ENCODE measurements at places on chromosomes 16 and 17. TPM values are rescaled to one million over a fixed set of nuclear protein-coding genes. Genes with fewer than 3 reads are reported as not detected.
A peak's percentile ranks its signal among the peaks of the same experiment; 100 is the strongest.

- no peaks in the 10 kb centered on the region for H3K4me1 ChIP-seq
- no peaks in the 10 kb centered on the region for H3K36me3 ChIP-seq
- H3K27ac ChIP-seq, result no peak overlapping the region
- no peak for DNase-seq
- H3K4me3 ChIP-seq, result no peak overlapping the region
Observed at GRCh38 chr16:5709889-5710288, 612.3 kb upstream of the EEF2KMT start.

DNA sequence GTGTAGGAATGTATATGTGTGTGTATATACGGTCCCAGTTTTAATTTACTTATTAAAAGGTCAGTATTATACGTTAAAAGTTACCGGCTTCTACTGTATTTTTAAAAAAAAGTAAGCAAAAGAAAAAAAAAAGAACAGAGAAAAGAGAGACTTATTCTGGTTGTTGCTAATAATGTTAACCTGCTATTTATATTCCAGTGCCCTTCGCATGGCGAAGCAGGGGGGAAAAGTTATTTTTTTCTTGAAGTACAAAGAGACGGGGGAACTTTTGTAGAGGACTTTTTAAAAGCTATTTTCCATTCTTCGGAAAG, 1.6 kb downstream of the NOG start:
- H3K36me3 ChIP-seq, result no peaks in the 10 kb centered on the region
- peaks cover 19% of the 10 kb centered on the region for H3K4me1 ChIP-seq
- H3K27ac ChIP-seq, result no peak overlapping the region

GRCh38 chr16:75097941-75098901, 18.4 kb downstream of the LDHD start:
- H3K27me3 ChIP-seq, result no peaks in the 10 kb centered on the region
- peak overlapping the region; percentile 93 for H3K27ac ChIP-seq
- peak overlapping the region; percentile 41 for H3K4me3 ChIP-seq
- peaks cover 50% of the 10 kb centered on the region for H3K4me1 ChIP-seq
- H3K36me3 ChIP-seq, result peaks cover 1% of the 10 kb centered on the region

DNA sequence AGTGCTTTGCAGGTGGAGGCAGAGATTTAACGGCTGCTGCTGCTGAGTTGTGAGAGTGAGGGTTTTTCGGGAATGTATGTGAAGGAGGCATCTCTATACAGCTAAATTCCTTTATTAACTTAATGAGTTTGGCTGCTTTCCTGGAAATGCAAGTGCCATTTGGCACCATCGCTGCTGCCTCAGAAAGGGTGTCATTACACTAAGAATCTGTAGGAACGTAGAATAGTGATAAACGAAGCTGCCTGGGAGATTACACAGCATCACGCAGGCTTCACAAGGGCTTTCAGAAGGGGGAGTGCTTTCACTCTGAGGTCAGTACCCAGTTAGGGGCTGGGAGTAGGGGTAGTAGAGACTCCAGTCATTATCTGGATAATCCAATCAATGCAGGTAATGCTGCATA, 14.1 kb upstream of the NLRP1 start:
- H3K36me3 ChIP-seq, result no peaks in the 10 kb centered on the region
- H3K27me3 ChIP-seq, result peaks cover 72% of the 10 kb centered on the region
- H3K4me3 ChIP-seq, result no peak overlapping the region
- DNase-seq, result no peak

- H3K4me1 ChIP-seq, result peaks cover 37% of the 10 kb centered on the region
- no peak overlapping the region for H3K27ac ChIP-seq
- H3K27me3 ChIP-seq, result peaks cover 85% of the 10 kb centered on the region
- H3K4me3 ChIP-seq, result no peak overlapping the region
- no peak for DNase-seq
- no peaks in the 10 kb centered on the region for H3K36me3 ChIP-seq
Observed at GRCh38 chr17:48594538-48595277, 1.1 kb upstream of the HOXB5 start.

GRCh38 chr17:21602176-21602575, 90.1 kb upstream of the KCNJ18 start:
- no peak overlapping the region for H3K27ac ChIP-seq
- DNase-seq, result no peak
- no peaks in the 10 kb centered on the region for H3K4me1 ChIP-seq
- H3K36me3 ChIP-seq, result no peaks in the 10 kb centered on the region
- H3K27me3 ChIP-seq, result peaks cover 4% of the 10 kb centered on the region
- H3K4me3 ChIP-seq, result no peak overlapping the region

DNA sequence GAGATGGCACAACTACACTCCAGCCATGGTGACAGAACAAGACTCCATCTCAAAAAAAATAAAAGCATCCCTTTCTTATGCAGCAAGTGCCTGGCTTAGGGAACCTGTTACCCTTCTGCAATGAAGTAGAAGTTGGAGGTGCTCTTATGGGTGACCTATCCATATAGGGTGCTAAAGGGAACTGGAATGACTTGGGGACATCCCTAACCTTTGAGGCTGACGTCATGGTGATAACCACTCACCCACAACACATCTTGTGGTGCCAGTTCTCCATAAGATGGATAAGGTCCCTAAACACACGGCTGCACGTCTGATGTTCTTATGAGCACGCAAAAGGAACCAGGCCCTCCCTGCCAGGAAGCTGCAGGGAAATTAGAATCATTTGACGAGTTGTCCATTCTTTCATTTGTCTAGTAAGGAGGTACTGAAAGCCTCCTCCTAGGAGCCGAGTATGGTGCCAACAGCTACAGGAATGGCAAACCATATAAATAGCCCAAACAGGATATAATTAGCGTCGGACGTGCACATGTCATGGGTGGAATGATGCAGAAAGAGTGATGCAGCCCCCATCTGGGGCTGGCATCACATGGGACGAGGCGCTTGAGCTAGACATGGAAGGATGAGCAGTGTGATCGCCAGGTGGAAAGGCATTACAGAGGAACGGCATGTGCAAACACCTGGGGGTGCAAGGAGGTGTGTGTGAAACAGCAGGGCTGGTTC, 52.5 kb downstream of the ARHGAP27 start:
- no peak overlapping the region for H3K27ac ChIP-seq
- DNase-seq, result no peak
- no peak overlapping the region for H3K4me3 ChIP-seq
- no peaks in the 10 kb centered on the region for H3K36me3 ChIP-seq
- H3K4me1 ChIP-seq, result peaks cover 10% of the 10 kb centered on the region
- peaks cover 3% of the 10 kb centered on the region for H3K27me3 ChIP-seq

GRCh38 chr16:5665834-5666233, 568.2 kb upstream of the EEF2KMT start:
- H3K36me3 ChIP-seq, result no peaks in the 10 kb centered on the region
- DNase-seq, result no peak
- no peaks in the 10 kb centered on the region for H3K4me1 ChIP-seq
- H3K27ac ChIP-seq, result no peak overlapping the region

DNA sequence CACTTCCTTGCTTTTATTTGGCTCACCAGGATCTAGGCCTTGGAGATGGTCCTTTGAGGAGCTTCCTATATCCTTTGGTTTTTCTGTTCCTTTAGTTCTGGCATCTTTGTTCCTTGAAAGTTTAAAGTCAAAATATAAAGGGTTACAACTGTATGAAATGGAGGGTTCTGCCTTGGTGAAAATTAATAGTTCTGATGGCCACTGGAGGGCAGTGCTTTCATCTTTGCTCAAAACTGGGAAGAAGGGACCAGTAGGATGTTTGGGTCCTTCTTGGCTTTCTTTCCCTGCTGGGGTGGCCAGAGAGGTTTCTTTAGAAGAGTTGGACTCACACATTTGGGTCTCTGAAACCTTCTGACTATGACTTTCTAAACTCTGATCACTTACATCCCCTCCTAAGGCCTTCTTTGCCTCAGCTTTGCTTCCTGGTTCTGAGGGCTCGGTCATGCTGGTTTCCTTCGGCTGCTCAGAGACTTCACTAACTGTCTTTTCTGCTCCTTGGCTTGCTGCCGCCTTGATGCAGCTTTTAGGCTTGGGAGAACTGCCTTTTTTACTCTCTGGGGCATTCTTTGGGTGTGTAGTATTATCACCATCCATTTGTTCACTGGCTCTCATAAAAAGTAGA, 10.9 kb upstream of the ITGA2B start:
- peaks cover 28% of the 10 kb centered on the region for H3K36me3 ChIP-seq
- H3K27me3 ChIP-seq, result no peaks in the 10 kb centered on the region
- DNase-seq, result no peak

GRCh38 chr17:81553018-81553615, 964 bp upstream of the FAAP100 start:
- peak overlapping the region; percentile 89 for H3K27ac ChIP-seq
- H3K4me3 ChIP-seq, result peak overlapping the region; percentile 82
- peaks cover 8% of the 10 kb centered on the region for H3K36me3 ChIP-seq
- H3K4me1 ChIP-seq, result peaks cover 41% of the 10 kb centered on the region

- no peaks in the 10 kb centered on the region for H3K27me3 ChIP-seq
- no peak for DNase-seq
- no peaks in the 10 kb centered on the region for H3K36me3 ChIP-seq
- no peak overlapping the region for H3K27ac ChIP-seq
Observed at GRCh38 chr17:12429116-12429515, 236.6 kb upstream of the MYOCD start.

DNA sequence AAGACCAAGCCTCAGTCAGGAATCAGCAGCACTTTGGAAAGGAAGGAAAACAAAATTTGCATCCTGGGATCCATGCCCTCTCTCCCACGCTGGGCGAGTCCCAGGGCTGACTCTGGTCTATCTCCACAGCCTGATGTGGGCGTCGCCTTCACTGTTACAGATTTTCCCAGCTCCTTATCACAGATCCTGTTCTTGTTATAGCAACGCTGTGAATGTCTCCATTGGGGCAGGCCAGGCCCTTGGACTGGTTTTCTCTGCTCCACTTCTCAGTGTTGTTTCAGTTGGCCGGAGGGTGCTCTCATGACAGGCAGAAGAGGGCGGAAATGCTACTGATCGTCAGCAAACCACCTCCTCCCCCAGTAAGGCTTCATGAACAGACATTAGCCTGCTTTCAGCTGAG, 127.9 kb upstream of the CDH11 start:
- H3K36me3 ChIP-seq, result no peaks in the 10 kb centered on the region
- no peak overlapping the region for H3K27ac ChIP-seq
- H3K27me3 ChIP-seq, result no peaks in the 10 kb centered on the region
- DNase-seq, result no peak

- H3K4me1 ChIP-seq, result peaks cover 4% of the 10 kb centered on the region
- H3K36me3 ChIP-seq, result peaks cover 40% of the 10 kb centered on the region
- no peak for DNase-seq
- H3K27ac ChIP-seq, result no peak overlapping the region
- no peak overlapping the region for H3K4me3 ChIP-seq
- H3K27me3 ChIP-seq, result no peaks in the 10 kb centered on the region
Observed at GRCh38 chr16:57167953-57168352, 17.9 kb downstream of the PSME3IP1 start.

DNA sequence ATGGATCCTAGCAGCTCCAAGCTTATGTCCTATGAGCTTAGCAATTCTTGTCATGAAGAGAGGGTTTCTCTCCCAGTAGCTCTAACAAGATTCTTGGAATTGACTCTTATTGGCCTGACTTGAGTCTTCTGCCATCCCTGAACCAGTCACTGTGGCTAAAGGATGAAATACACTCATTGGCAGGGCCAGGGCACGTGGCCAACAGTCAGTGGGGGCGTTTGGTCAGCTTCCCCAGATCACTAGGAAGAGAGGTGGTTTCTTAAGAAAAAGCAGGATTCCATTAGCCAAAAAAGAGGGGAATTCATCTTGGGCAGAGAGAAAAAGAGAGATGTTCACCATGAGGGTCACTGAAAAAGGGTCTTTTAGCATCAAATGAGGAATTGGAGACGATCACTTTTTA, 363.2 kb downstream of the SNX29 start:
- H3K4me1 ChIP-seq, result peaks cover 3% of the 10 kb centered on the region
- no peaks in the 10 kb centered on the region for H3K27me3 ChIP-seq
- no peaks in the 10 kb centered on the region for H3K36me3 ChIP-seq
- H3K27ac ChIP-seq, result no peak overlapping the region
- H3K4me3 ChIP-seq, result no peak overlapping the region

DNA sequence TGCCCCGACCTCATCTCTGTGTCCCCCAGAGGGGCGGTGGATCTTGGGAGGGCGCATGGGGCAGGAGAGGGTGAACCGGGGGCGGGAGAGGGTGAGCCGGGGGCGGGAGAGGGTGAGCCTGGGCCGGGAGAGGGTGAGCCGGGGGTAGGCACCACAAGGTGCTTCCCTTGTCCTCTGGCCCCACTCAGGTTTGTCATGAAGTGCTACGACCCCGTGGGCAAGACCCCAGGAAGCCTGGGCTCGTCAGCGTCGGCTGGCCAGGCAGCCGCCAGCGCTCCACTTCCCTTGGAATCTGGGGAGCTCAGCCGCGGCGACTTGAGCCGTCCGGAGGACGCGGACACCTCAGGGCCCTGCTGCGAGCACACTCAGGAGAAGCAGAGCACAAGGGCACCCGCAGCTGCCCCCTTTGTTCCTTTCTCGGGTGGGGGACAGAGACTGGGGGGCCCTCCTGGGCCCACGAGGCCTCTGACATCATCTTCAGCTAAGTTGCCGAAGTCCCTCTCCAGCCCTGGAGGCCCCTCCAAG, 18.9 kb downstream of the ASPSCR1 start:
- no peaks in the 10 kb centered on the region for H3K4me1 ChIP-seq
- no peak overlapping the region for H3K27ac ChIP-seq
- no peak for DNase-seq
- H3K4me3 ChIP-seq, result no peak overlapping the region

Gene HS3ST3A1
- not detected for total RNA-seq

Gene HS3ST4
- not detected for total RNA-seq

Gene NRN1L
- 0.99 TPM for total RNA-seq

Gene RIPOR1
- 17.8 TPM for total RNA-seq

Gene SLC9A5
- total RNA-seq, result 6.2 TPM

Gene PRAC1
- not detected for total RNA-seq

Gene KAT2A
- total RNA-seq, result 58.2 TPM

Gene ASGR1
- total RNA-seq, result 0.35 TPM

Gene EPN3
- total RNA-seq, result not detected

Gene ARL5C
- not detected for total RNA-seq

Gene PLK1
- total RNA-seq, result 135 TPM
